SHP77 treated with DMSO at 0.1 percent for 48 hours (cell line): ENCODE measurements at places on chromosomes 16 and 17.

DNA sequence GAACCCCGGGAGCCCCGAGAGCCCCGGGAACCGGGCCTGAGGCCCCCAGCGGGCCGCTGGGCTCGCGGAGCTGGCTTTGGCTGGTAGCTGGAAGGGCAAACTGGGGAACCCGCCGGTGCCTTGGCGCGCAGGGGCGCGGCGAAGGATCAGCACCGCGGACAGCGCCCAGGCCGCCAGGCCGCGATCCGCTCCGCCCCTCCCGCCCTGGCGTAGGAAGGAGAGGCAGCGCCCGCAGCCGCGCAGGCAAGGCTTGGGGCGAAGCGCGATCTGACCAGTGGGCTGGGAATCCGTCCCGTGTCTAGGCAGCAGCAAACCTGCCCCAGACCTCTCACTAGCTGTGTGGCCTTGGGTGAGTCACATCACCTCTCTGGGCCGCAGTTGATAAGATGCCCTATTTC, 331 bp upstream of the CCDC92B start:
- DNase-seq: peak; percentile 53

GRCh38 chr16:30401768-30402425, 5.5 kb upstream of the ZNF771 start:
- DNase-seq: no peak

- DNase-seq: no peak
These were observed 52.6 kb downstream of the RNF213 start for GRCh38 chr17:80313160-80313829.

GRCh38 chr17:65332375-65332774, 195.2 kb downstream of the RGS9 start:
- no peak for DNase-seq

DNA sequence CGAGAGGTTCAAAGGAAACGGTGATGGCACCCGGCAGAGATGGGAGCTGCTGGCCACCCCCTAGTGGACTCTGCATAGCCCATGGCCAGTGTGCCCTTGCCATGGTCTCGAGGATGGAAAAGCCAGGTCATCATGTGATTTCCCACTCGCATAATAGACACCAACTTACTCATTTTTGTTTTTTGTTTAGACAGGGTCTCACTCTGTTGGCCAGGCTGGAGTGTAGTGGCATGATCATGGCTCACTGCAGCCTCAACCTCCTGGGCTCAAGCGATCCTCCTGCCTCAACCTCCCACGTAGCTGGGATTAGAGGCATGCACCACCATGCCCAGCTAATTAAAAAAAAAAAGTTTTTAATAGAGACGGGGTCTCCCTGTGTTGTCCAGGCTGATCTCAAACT, 27.6 kb downstream of the LDHD start:
- no peak for DNase-seq

DNA sequence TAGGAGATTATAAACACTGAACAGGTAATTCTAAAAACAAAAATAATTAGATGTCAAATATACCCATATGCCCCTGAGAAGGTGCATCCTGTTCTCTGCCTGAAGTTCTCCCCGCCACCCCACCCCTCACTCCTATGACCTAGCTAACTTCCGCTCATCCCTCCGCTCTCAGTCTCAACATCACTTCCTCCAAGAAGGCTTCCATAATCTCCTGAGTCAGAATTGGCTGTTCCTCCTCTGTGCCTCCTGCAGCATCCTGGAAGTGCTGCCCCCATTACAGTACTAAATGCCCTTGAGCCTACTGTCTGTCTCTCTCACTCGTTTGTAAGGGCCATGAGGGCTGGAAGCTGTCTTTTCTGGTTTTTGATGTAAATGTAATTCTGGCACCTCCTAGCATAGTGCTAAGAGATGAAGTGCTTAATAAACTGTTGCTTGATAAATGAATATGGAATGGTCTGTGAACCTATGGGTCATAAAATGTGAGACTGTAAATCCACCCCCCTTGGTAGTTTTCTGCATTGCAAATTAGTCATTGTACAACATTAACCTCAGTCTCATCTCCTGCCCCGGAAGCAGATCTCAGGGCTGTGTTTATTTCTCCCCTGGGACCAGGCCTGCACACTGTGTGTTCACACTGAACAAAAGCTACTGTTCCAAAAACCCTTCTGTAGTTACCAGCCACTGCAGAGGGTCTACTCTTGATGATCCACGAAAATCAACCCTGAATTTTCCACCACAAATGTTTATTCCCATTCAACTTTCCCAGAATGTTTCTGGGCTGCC, 3.9 kb upstream of the MYO1D start:
- DNase-seq: no peak

- no peak for DNase-seq
These were observed 221.4 kb downstream of the MAF start for GRCh38 chr16:79379095-79379494.

GRCh38 chr17:61196302-61196704, 203.3 kb upstream of the TBX2 start:
- DNase-seq: no peak

DNA sequence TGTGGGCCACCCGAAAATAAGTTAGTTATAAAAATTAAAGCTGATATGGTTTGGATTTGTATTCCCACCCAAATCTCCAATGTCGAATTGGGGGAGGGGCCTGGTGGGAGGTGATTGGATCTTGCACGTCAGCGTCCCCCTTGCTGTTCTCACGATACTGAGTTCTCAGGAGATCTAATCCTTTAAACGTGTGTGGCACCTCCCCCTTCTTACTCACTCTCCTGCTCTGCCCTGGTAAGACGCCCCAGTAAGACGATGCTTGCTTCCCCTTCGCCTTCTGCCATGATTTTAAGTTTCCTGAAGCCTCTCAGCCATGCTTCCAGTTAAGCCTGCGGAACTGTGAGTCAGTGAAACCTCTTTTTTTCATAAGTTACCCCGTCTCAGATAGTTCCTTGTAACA, 35.4 kb downstream of the SYCE1L start:
- no peak for DNase-seq

DNA sequence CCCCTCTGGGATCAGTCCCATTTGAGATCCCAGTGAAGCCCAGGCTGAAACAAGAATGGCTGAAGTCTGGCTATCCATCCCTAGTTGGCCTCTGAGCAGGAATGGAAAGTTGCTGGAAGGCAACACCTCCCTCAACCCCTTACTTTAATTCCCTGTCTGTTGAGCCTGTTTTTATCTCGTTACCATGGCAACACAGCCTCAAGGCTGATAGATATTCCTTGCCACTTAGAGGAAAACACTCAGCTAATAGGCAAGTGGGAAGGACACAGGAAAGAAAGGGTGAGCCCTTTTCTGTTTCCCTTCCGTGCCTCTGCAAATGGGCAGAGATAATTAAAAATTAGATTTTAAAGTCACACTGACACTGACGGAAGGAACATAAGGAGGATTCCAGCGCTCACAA, 75.5 kb upstream of the CLEC3A start:
- DNase-seq: no peak

DNA sequence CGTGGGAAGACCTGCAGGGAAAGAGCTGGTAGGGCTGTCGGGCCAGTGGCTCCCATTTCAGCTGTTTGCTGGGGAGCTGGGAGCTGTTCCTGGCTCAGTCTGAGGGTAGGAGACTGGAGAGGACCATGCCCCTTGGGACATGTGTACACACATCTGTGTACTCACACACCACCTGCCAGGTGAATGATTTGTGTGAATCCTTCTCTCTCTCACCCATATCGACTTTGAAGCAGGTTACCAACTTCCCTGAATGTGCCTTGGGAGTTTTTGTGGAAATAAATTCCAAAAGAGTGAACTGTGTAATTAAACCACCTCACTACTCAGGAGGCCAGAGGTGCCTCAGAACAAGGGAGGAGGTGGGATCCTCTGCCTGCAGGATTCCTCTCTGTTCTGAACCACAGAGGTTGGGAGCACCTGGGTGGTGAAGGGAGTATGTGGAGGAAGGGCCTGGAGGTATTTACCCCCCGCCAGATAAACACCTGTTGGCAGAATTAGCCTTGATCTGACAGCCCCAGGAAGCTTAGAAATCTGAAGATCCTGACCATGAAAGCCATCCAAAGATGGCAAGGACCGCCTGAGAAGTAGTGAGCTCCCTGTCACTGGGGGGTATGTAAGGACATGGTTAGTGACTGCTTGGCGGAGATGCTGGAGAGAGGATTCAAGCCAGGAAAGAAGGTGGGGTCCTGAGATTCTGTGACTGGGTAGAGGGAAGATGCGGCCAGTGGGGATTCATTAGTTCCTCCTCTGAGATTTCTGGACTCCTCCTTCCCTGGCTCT, 3.3 kb downstream of the ABCC3 start:
- DNase-seq: no peak

DNA sequence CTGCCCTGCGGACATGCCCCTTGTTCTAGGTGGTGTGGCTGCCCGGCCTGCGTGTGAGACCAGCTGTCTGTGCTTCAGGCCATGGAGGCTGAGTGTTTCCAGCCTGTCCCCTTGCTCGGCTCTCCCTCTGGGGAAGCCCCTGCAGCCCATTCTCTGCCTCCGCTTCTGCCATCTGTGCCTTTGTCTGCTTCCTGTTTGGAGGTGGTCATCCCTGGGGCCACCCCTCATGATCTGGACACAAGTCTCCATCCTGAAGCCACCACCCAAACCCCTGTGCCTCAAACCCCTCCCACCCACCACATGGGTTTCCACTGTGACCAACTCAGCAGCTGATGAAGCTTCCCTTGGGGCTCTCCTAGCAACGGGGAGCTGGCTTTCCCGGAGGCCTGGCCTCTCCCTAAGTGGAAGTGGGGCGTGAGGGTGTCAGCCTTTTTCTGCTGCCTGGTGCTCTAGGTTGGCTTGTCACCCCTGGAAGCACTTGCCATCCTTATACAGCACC, 184.9 kb downstream of the SEC14L1 start:
- DNase-seq: no peak

DNA sequence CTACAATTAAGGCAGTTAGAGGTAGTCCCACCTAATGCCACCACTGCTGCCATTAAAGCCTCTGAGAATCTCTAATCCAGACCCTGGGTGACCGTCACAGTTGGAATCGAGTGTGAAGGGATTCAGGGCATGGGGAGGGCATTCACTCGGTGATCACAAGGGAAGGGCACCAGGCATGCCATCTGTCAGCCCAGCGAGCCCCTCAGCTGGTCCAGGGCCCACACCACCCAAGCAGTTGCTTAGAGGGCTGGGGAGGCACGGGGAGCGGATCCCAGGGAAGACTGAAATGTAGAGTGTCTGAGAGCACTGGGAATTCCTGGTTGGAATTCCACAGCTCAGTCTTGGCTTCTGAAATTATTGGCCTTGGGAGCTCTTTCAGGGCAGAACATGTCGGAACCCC, 294.6 kb downstream of the CPPED1 start:
- DNase-seq: no peak

- DNase-seq: no peak
These were observed 4.5 kb downstream of the KIF1C start for GRCh38 chr17:5002121-5002788.

DNA sequence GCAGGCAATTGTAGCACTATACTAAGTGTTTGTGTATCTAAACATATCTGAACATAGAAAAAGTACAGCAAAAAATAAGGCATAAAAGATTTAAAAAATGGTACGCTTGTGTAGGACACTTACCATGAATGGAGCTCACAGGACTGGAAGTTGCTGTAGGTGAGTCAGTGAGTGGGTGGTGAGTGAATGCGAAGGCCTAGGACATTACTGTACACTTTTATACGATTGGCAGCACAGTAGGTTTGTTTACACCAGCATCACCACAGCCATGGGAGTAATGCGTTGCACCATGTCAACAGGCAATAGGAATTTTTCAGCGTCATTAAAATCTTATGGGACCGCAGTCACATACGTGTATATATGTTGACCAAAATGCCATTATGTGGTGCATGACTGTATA, 45.6 kb downstream of the DNAH9 start:
- no peak for DNase-seq

GRCh38 chr16:4796982-4797804, 2.0 kb downstream of the SMIM22 start:
- DNase-seq: no peak

DNA sequence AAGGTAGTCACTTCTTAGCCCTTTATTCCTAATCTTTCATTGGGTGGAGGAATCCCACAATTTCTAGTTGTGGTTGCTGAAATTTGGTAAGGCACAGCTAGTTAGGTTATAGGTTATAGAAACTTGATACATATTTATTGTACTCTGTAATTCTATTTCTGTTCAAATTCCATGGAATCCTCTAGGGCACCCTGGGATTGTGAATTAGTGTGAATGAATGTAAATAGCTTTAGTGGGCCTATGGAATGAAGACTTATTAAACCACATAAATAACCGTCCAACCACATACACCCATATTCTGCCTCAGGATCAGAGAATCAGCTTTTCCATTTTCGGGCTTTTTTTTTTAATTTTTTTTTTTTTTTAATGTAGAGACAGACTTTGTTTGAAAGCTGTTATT, 9.2 kb downstream of the TANC2 start:
- DNase-seq: no peak

GRCh38 chr17:3015890-3016289, 47.5 kb downstream of the OR1D5 start:
- DNase-seq: no peak

DNA sequence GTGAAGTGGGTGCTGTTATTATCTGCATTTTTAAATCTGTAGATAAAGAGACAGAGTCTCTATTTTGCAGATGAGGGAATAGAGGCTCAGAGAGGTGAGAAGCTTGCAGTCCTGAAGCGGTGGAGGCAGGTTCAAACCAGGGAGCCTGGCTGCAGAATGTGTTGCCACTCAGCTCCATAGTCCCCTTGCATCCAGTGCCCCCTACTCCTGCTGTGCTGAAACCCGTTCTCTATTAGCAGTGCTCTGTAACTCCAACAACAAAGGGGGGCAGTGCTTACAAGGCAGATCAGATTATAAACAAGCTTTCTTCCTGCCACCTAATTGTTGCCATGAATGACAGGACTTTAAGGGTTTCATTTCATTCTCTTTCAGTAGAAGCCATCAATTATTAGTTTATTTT, 118.1 kb upstream of the CACNG3 start:
- no peak for DNase-seq

DNA sequence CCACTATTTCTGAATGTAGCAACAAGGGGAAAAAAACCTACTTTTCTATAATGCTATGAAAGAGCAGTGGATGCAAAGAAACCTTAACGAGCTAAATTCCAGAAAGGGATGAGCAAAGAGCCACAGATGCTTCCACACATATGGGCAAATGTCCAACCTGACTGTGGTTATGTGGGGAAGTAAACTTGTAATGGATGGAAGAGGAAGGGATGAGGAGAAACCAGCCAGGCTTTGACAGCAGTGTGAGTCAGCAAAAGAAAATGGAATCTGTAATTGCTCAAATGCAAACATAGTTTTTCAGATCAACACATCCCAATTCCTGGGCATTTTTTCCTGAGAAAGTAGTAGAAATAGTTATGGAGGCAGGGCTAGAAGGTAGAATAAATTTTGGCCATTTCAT, 204.8 kb upstream of the CPHXL start:
- no peak for DNase-seq

GRCh38 chr16:8295513-8296237, 294.6 kb downstream of the TMEM114 start:
- no peak for DNase-seq

DNA sequence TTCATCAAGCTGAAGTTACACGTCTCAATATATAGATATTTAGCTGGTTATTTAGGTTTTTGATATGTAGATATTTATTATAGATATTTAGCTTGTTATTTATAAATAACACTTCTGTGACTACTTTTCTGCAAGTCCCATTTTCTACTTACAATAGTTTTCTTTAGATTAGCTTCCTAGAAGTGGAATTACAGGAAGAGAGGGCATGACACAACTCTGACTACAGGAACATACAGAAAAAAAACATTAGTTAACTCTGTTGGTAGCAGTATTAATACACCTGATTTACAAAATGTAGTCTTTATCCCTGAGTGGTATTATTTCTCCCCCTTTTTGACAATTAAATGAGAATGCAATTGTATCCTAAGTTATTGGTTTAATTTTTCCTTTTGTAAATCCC, 21.2 kb upstream of the CCL1 start:
- DNase-seq: no peak

- DNase-seq: no peak
These were observed 79.7 kb upstream of the CES5A start for GRCh38 chr16:55954906-55955305.
